ENCODE measurements at places on chromosomes 4 and X.

- no peak overlapping the region for H3K27ac ChIP-seq
- DNase-seq: no peak
- H3K4me1 ChIP-seq: no peaks in the 10 kb centered on the region
- H3K27me3 ChIP-seq: no peaks in the 10 kb centered on the region
- H3K36me3 ChIP-seq: peaks cover 2% of the 10 kb centered on the region
Measured at GRCh38 chrX:39605866-39606265, 491.9 kb downstream of the BCOR start.

- no peak overlapping the region for H3K27ac ChIP-seq
- H3K36me3 ChIP-seq: no peaks in the 10 kb centered on the region
- peaks cover 17% of the 10 kb centered on the region for H3K27me3 ChIP-seq
- DNase-seq: no peak
- H3K4me1 ChIP-seq: no peaks in the 10 kb centered on the region
Measured at GRCh38 chr4:73019462-73020047, 50.0 kb downstream of the COX18 start.

DNA sequence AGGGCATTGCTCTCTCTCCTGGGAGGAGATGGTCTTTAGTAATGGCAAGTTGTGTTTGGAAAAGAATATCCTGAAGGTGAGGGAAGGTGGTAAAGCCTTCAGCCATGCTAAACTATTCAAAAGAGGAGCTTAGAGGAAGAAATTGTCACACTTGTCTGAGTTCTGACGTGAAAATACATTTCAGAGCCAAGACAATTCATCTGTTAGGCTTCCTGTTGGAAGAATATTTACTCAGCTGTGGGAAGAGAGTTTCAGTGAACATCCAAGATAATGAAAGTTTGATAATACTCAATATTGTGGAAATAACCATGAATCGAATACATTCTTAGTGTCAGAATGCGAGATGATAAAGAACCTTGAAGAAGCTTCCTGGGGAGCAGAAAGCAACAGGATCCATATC lies 143.3 kb downstream of the GPAT3 start:
- H3K27ac ChIP-seq: no peak overlapping the region
- H3K4me1 ChIP-seq: no peaks in the 10 kb centered on the region
- H3K36me3 ChIP-seq: no peaks in the 10 kb centered on the region
- no peak overlapping the region for H3K4me3 ChIP-seq
- H3K27me3 ChIP-seq: peaks cover 58% of the 10 kb centered on the region

DNA sequence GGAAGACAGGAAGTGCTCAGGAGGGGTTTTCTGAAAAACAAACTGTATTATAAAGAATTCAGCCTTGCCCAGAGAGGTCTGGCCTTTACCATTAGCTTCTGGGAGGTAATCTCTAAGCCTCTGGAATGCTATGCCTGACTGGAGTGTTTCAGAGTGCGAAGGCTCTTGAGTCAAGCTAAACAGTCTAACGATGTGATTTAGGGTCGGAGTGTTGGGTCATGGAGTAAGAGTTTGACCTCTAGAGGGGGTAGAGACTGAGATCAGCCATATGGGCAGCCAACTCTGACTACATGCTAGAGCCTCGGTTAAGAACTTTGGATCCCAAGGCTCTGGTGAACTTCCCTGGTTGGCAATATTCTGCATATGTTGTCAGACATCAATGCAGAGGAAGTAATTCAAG lies 15.0 kb downstream of the BOD1L1 start:
- peak overlapping the region; percentile 37 for H3K27ac ChIP-seq
- H3K4me1 ChIP-seq: peaks cover 19% of the 10 kb centered on the region
- peaks cover 14% of the 10 kb centered on the region for H3K36me3 ChIP-seq
- no peak for DNase-seq
- H3K27me3 ChIP-seq: no peaks in the 10 kb centered on the region
- H3K4me3 ChIP-seq: no peak overlapping the region

DNA sequence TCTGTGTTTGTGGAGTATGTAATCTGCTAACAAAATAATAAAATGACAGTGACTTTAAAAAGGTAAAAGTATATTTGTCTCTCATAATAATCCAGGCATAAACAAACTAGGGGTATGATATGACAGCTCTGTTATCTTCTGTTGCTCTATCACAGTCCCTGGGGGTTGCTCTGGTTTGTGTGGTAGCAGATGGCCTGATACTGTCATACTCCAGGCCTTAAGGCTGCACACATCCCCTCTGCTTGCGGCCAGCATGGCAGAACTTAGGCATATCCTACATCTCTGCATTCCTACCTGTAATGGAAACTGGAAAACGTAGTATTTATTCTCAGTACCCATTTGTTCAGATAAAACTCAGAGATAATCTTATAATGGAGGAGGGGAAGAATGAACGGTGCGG lies 117.9 kb upstream of the HAND2 start:
- no peak for DNase-seq
- peaks cover 18% of the 10 kb centered on the region for H3K27me3 ChIP-seq
- no peaks in the 10 kb centered on the region for H3K36me3 ChIP-seq
- H3K27ac ChIP-seq: no peak overlapping the region
- H3K4me1 ChIP-seq: no peaks in the 10 kb centered on the region

GRCh38 chr4:115607311-115607710 lies 493.9 kb upstream of the NDST4 start:
- DNase-seq: no peak
- H3K4me3 ChIP-seq: no peak overlapping the region

Data from T-helper 17 cell (primary cell).